NCI-H2029 (cell line): ENCODE measurements at places on chromosomes 7 and 10.

- DNase-seq = no peak
These were observed 82.6 kb downstream of the PIP4K2A start for GRCh38 chr10:22631646-22632278.

DNA sequence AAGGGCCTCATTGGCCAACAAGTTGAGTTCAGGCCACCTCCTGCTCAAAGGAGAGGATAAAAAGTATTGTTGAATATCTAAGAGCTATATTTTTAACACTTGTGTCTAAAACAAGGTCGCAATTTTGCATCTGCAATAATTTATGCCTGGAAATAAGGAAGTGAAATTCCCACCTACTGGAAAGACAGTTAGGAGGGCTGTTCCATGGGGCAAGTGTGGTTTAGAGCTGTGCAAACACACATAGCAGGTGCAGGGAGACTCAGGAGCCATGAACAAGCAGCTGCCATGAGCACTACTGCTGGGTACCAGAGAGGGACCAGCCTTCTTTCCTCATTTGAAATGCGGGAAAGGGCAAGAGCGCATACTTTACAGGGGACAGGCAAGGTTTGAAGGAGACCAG lies 35.5 kb upstream of the IKZF1 start:
- no peak for DNase-seq

GRCh38 chr7:30450240-30450982 lies 28.2 kb downstream of the NOD1 start:
- DNase-seq = no peak

DNA sequence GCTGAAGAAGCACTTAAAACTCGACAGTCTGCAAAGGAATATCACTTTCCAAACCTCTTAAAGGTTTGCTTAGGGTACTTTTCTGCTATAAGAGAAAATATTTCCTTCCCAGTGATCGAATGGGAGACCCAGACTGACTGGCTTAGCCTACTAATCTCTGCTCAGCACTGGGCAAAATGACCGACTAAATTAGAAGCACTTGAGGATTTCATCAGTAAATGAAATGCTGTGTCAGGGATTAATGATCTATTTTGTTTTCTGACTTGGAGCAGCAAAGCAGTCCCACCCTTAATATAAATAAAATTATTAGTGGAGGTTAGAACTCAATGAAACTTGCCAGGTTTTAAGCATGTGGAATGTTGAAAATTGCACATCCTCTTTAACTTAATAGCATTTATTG lies 411.6 kb downstream of the NEBL start:
- DNase-seq = no peak

- DNase-seq = no peak
These were observed 161.0 kb downstream of the TEX36 start for GRCh38 chr10:125521721-125522680.

- DNase-seq = no peak
These were observed 80.7 kb upstream of the BTBD16 start for GRCh38 chr10:122190176-122190943.

DNA sequence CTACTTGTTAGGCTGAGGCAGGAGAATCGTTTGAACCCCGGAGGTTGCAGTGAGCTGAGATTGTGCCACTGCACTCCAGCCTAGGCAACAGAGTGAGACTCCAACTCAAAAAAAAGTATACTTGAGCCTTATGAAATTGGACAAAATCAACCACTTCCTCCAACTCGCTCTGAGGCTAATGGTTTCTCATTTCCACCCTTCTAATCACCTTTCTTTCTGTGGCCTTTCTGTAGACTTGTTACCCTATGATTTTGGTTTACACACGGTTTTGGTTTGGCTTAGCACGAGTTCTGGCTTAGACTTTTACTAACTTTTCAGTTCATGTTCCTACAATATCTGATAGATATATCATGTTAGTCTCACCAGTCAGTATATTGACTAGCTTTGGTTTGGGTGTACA lies 152.0 kb downstream of the PHTF2 start:
- DNase-seq = no peak

DNA sequence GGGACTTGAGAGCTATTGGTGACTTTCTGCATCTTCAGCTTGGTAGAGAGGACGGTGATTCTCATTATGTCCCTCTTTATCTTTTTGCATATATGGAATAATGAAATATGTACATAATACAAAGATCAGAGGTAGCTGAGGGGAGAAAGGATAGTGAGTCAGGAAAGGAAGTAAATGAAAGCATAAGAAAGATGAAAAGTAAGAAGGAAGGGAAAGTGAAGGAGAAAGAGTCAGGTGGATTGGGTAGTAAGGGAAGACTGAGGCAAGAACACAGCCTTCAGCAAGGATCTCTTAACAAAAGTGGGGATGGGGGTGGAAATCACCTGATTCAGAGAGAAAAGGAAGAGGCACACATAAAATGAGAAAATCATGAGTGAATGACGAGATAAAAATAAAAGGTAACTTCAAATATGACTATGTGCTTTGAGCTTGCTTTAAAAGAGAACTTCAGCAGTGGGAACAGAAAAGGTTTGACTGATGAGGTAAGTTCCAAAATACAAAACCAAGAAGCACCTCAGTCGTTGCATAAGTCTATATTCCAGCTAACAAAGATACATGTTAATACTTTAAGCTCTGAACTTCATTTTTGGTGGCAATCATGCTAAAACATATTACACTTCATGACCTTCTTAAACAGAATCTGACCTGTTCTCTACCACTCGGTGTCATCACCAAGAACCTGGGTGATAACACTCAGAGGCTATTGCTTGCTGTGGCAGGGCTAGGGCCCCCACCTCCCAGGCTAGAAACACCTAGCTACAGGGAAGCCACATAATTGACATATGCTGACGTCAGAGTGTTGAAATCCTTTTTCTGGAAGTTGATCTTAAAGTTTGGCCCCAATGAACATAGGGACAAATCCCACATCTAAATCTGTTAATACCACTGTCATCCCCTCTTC lies 32.9 kb downstream of the NRCAM start:
- no peak for DNase-seq

DNA sequence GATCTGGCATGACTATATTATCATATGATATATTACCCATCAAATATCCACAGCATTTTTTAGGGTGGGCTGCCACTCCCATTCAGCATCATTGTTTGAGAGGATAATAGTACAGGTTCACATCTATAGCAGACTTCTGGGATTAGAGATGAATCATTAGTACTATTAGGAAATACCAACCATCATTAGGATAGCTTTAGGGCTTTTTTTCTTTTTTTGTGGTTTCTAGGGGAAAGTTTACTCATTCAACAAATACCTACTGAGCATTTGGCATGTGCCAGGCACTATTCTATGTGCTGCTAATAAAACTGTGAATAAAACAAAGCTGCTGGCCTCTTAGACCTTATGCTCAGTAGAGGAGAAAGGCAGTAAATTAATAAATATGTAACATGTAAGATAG lies 40.6 kb downstream of the NHLRC2 start:
- no peak for DNase-seq

DNA sequence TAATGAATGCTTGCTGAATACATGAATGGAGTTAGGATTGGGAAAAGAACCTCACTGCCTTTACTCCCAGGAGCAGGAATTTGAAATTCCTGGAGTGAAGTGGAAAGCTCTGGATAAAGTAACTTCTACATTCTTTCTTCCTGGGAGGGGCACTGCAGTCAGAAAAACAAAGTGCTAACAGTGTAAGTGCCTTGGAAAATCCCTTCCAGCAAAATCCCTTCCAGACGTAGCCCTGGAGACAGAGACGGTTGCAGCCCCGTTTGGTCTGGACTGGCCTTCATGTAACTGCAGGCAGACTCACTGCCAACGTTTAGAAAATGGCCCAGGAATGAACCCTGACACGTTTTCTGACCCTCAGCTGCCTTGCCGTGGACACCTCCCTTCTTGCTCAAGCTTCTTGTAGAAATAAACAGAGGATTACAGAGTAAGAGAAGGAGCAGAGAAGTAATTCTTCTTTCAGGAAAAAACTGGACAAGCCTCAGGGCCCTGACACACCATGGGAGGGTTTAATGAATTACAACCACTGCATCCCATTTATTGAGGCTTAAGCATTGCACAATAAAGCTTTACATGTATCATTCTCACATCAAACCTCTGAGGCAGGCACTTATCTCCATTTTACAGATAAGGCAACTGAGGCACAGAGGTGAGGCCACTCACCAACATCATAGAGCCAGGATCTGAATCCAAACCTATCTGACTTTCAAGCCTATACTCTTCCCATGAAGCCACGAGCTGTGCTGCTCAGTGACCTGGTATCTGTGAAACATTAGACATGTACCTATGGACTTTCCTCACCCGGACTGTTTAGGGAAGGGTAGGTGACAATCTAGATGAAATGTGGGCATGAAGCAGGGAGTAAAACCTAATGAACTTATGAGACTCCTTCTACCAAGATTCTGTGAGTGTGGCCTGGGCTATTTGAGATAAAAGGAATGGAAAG lies 7.8 kb downstream of the ITPRIP start:
- DNase-seq = no peak

DNA sequence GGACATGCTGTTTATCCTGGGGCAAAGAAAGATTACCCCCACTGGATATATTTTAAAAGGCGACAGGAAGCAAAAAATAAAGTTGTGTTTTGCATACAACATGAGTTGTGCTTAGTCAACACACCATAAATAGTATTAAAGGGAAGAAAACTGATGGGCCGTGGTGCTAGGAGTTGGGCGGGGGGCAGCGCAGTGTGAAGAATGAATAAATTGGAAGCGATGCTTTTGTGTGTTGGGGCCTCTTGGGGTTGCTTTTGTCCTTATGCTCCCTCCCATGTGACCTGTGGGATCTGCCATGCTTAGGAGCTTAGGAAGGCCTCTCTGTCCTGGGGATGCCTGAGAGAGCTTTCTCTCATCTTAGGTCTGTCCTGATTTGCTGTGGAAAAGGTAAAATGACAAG lies 35.0 kb upstream of the AGR3 start:
- DNase-seq = no peak

GRCh38 chr10:14686356-14686755 lies 88.3 kb downstream of the FAM107B start:
- no peak for DNase-seq

GRCh38 chr10:70714951-70715350 lies 42.6 kb downstream of the ADAMTS14 start:
- DNase-seq = no peak
